ENCODE measurements at places on chromosomes 3 and 15.
A peak's percentile ranks its signal among the peaks of the same experiment; 100 is the strongest.

DNA sequence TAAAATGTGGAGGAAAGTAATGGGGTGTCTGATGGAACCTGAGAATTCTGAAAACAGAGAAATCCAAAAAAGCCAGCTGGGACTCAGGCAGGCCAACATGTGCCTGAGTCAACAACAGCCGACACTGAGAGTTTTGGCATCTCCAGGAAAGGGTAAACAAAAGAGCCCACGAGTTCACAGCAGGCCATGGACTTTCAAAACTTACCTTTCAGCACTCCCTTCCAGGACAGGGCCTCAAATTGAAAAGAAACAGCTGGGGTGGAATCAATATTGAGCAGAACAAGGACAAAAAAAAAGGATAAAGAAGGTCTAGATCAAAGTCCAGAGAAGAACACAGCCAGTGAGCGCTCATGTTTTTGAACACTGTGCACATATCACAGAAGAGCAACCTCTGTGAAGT, 735.4 kb upstream of the GRM7 start:
- no peak for DNase-seq

DNA sequence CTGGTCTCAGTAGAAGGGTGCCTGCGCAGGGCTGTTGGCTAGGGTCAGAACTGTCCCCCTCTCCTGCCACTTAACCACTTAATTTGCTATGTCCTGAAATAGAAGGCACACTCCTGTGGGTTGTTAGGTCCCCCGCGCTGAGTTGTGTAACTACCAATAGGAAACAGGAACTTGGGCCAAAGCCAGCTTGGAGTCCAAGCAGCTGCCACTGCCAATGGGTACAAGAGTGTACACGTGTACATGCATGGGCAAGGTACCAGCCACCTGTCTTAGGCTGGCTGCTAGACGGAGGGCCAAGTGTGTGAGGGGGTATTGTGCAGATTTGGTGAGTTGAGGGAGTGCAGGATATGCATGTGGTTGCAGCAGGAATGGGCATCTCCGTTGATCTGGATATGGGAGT, 29.7 kb upstream of the POLG start:
- no peak for DNase-seq

DNA sequence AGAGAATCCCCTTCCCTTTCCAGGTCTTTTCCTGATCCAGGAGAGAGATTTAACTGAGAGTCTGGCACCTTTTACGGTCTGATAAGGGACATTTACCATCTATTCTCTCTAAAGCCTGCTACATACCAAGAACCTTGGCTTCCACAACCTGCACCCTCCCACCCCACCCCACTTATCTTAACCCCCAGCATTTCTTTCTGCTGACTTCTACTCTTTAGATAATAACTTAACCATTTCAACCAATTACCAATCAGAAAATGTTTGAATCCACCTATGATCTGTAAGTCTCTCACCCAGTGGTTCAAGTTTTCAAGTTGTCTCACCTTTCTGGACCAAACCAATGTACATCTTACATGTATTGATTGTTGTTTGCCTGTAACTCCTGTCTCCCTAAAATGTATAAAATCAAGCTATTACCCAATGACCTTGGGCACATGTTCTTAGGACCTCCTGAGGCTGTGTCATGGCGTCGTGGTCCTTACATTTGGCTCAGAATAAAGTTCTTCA, 74.0 kb downstream of the MCF2L2 start:
- no peak for DNase-seq

GRCh38 chr3:8456412-8456811, 45.2 kb upstream of the LMCD1 start:
- DNase-seq, result no peak

- peak; percentile 37 for DNase-seq
Observed at GRCh38 chr15:29968099-29968894, 114.5 kb upstream of the GOLGA8J start.

DNA sequence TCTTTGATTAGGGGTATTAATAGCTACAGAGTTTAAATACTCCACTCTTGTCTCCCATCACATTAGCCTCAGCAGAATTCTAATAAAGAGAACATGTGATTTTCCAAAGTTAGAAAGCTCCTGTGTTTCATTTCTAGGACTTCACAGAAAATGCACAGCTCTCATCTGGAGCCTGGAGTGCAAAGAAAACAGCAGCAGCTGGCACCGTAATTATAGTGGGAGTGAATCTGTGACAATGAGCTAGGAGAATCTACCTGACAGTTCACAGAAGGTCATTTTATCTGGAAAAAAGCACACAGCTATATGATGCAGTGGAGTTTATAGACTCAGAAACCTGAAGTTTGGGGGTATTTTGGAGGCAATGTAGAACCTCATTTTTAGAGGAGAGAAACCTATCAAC, 5.4 kb upstream of the TRIM59 start:
- no peak for DNase-seq

GRCh38 chr15:82712036-82712435, 2.4 kb upstream of the AP3B2 start:
- DNase-seq, result no peak

- DNase-seq, result no peak
Observed at GRCh38 chr15:76073554-76073953, 13.8 kb downstream of the TMEM266 start.

DNA sequence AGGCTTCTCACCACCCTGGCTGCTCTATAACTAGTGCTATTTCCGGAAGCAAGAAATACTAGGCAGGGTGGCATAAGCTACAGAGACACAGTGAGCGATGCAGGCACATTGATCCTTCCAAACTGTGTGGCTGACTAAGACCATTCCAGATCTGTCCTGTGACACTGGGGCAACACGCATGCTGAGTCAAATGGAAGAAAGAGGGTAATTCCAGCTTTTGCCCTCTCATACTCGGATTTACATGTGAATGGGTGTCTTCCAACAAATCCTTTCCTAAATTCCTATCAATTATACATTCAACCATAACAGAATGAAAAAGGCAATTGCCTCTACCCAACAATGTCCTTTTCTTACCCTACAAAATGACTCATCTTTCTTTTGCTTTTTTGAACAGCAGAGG, 5.1 kb downstream of the FSIP1 start:
- DNase-seq, result no peak

DNA sequence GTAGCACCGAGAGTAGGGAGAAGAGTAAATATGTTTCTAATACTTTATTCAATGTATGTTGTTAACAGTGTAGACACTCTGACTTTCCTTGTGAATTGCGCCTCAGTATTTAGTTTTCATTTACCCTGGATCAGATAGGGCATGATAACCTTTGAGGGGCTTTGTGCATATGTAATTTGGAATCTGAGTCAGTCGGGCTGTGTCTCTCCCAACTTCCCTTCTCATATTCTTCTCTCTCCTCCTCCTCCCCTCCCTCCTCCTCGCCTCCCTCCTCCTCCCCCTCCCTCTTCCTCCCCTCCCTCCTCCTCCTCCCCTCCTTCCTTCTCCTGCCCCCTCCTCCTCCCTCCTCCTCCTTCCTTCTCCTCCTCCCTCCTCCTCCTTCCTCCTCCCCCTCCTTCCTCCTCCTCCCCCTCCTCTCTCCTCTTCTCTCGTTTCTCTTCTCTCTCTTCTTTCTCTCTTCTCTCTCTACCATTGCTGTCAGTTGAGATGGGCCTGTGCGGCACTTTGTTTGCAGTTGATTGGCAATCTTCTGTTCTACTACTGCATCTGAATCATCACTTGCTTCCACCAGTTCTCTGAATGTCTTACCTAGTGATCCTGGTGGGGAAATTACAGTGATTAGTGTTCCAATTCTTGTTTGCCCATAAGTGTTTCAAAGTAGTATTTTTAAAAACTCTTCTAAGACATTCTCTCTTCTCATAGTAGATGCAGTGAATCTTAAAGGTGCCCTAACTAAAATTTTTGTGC, 162.3 kb downstream of the PGPEP1L start:
- no peak for DNase-seq

- DNase-seq, result no peak
Observed at GRCh38 chr3:47036145-47036544, 56.7 kb downstream of the NBEAL2 start.

DNA sequence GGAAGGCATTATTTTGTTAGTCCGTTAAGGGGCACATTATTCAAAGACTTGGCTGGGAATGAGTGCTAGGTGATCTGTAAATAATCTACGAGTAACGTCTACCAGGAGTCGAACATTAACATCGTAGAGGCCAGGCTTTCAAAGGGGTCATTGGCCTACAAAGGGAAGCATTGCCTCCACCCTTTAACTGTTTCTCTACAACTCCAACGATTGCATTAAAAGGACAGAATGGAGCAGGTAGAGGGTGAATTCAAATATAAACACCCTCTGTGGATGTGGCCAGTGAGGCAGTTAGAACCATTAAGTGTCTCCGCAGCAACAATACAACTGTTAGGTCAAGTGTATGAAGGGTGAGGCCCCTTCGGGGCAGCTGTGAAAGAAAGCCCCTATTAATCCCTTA, 126.0 kb upstream of the LMOD3 start:
- DNase-seq, result no peak

- DNase-seq, result no peak
Observed at GRCh38 chr15:72382146-72382545, 6.3 kb upstream of the HEXA start.

- DNase-seq, result no peak
Observed at GRCh38 chr3:186663361-186664118, 2.3 kb upstream of the HRG start.

- no peak for DNase-seq
Observed at GRCh38 chr3:23314981-23315762, 112.0 kb downstream of the UBE2E2 start.

DNA sequence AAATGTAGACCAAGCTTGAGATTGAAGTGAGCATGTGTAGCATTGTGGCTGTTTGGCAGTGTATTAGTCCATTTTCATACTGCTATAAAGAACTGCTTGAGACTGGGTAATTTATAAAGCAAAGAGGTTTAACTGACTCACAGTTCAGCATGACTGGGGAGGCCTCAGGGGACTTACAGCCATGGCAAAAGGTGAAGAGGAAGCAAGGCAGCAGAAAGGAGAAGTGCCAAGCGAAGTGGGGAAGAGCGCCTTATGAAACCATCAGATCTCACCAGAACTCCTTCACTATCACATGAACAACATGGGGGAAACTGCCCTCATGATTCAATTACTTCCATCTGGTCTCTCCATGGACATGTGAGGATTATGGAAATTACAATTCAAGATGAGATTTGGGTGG, 8.6 kb upstream of the CERS3 start:
- no peak for DNase-seq

DNA sequence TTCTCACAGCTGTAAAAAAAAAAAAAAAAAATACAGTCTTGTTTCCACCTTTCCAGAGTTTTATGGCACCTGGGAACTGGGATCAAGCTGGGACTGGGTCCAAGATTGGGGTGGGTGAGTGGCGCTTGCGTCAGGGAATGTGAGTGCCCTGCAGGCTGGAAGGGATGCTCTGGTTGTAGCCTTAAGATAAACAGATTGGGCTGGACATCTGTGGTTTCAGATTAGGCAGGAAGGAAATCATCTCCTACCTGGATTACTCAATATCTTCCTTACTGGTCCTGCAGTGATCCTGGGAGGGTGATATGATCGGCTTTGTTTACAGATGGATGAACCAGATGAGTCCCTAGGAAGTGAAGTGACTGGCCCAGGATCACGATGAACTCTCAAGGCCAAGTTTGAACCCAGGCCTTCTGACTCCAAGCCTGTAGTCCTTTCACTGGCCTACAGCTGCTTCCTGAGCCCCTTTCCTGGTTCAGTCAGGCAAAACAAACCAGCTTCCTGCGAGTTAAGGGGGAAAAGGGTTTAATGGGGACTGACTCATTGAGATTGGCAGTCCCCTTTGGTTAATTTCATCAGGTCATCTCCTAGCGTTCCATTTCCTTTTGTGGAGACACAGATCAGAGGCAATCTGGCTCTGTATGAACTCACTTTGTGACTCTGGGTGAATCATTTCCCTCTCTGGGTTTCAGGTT, 179.8 kb downstream of the THSD4 start:
- DNase-seq, result peak; percentile 9

- DNase-seq, result no peak
Observed at GRCh38 chr3:33403756-33404155, 36.4 kb downstream of the UBP1 start.

DNA sequence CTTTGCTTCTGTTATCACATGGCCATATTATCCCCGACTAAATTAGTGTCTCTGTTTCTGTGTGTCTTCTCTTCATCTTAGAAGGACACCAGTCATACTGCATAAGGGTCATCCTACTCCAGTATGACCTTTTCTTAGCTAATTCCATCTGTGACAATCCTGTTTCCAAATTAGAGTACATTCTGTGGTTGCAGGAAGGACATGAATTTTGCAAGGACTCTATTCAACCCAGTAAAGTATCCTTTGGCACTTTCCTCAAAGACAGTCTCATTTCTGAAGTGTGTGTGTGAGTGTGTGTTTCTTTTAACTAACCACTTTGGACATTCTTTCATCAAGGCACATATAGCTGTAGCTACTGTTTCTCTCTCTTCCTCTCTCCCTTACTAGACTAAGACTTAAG, 15.2 kb upstream of the MME start:
- no peak for DNase-seq

GRCh38 chr3:183491109-183491922, 62.9 kb upstream of the MCF2L2 start:
- DNase-seq, result no peak

GRCh38 chr3:64267721-64268604, 42.7 kb upstream of the PRICKLE2 start:
- DNase-seq, result peak; percentile 31

DNA sequence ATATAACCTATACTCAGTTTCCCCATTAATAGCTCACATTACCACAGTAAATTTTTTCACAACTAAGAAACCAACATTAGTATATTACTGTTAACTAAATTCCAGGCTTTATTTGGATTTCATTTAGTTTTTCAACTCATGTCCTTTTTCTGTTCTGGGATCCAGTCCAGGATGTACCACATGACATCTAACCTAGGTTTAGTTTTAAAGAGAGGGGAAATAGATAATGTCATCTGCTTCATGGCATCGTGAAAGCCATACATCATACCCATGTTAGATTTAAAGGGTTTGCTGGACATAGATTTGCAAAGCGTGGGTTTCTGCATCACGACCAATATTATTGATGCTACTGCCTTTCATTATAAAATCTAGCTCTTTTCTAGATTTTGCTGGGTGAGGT, 33.2 kb upstream of the RPP14 start:
- DNase-seq, result no peak

Data from endothelial cell (in vitro differentiated cells).